D721Med (cell line): ENCODE measurements at places on chromosomes 3 and 15.

- DNase-seq: no peak
These were observed 325.4 kb upstream of the ONECUT1 start for GRCh38 chr15:53115563-53115962.

- no peak for DNase-seq
These were observed 424.5 kb downstream of the SOX2 start for GRCh38 chr3:182136008-182136910.

GRCh38 chr3:50300681-50301254 lies 1.6 kb upstream of the HYAL3 start:
- DNase-seq: no peak

DNA sequence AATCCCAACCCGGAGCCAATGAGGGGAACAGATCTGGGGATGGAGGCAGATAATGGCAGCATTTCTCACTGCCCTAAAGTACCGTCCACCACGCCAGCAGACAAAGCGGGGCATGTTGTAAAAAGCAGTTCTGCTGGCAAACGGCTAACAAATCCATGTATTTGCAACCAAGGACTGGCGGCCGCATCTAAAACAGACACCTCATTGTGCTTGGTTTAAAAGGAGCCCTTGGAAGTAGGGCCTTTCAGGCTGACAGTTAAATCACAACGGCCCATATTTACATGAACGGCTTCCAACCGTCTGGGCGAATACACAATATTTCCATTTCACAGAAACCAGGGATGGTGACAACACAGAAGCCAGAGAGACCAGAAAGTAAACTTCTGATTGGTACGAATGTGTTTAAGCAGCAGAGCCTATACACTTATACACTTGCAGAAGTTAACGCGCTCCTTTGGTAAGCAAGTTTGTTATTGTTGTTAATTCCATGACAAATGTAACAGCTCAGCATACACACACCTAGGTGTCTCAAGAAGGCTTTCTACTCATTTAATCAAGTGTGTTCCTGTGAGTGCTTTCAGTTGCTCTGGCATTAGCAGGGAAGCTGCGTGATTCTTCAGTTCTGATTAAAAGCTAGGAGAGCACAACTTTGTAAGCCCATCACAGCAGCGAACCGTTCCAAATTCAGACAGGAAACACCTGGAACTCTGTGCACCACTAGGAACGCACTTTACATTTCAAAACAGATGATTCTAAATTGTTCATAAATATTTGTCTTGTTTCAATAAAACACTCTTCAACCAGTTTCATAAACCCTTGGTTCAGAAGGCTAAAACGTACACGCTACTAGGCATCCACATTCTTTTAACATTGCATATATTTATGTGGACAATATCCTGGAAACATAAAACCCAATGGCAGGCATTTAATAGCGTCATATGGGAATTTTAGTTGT lies 112.9 kb downstream of the PDZRN3 start:
- no peak for DNase-seq

- peak; percentile 16 for DNase-seq
These were observed 394.5 kb upstream of the RARB start for GRCh38 chr3:25033407-25034029.

GRCh38 chr3:69161587-69162307 lies 39.4 kb upstream of the LMOD3 start:
- DNase-seq: no peak

- DNase-seq: no peak
These were observed 135.3 kb downstream of the PCCB start for GRCh38 chr3:136385457-136385856.

DNA sequence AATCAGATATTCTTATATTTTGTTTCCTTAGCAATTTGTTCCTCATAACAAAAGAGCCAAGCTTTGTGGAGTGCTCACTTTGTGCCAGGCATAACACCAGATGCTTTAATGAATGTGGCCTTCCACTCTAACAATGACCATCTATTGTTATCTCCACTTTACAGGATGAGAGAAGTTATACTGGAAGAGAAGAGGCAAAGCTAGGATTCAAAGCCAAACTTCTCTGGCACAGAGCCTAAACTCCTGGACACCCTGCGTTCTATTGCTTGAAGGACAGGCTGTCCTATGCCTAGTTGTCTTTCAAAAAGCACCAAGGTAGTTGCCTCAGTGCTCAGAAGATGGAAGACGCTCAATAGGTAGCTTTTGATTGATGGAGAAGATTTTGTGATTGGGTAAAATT lies 123.2 kb upstream of the FEZF2 start:
- DNase-seq: no peak

DNA sequence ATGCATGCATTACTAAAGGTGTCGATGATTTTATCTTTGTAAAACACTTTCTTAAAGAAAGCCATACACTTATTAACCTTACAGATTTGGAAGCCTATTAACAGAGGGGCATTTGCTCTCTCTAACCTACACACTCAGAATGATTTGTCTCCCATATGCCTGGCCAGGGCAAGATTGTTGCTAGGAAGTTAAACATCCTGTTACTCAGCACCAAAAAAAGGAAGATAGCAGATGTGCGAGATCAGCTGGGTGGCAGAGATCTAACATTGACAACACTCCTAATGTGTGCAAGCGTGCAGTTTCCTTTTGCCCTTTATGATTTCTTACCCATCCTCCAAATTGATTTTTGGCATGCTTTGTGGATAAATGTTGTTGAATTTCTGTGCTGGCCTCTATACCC lies 73.9 kb upstream of the TMEM108 start:
- no peak for DNase-seq

GRCh38 chr3:57048052-57048671 lies 12.3 kb upstream of the SPATA12 start:
- no peak for DNase-seq

GRCh38 chr3:107641572-107642307 lies 119.0 kb downstream of the BBX start:
- DNase-seq: no peak

DNA sequence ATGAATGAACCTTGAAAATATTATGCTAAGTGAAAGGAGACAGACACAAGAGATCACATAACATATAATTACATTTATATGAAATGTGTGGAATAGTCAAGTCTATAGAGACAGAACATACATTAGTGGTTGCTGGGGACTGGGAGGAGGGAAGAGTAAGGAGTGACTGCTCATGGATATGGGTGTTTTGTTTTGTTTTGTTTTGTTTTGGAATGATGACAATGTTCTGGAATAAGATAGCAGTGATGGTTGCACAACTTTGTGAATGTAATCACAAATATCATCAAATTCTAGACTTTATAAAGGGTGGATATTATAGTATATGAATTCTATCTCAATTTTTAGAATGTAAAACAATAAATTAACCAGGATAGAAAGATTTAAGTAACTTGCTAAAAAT lies 57.4 kb upstream of the PHLDB2 start:
- DNase-seq: no peak

GRCh38 chr15:99385865-99386264 lies 134.6 kb downstream of the LRRC28 start:
- no peak for DNase-seq

DNA sequence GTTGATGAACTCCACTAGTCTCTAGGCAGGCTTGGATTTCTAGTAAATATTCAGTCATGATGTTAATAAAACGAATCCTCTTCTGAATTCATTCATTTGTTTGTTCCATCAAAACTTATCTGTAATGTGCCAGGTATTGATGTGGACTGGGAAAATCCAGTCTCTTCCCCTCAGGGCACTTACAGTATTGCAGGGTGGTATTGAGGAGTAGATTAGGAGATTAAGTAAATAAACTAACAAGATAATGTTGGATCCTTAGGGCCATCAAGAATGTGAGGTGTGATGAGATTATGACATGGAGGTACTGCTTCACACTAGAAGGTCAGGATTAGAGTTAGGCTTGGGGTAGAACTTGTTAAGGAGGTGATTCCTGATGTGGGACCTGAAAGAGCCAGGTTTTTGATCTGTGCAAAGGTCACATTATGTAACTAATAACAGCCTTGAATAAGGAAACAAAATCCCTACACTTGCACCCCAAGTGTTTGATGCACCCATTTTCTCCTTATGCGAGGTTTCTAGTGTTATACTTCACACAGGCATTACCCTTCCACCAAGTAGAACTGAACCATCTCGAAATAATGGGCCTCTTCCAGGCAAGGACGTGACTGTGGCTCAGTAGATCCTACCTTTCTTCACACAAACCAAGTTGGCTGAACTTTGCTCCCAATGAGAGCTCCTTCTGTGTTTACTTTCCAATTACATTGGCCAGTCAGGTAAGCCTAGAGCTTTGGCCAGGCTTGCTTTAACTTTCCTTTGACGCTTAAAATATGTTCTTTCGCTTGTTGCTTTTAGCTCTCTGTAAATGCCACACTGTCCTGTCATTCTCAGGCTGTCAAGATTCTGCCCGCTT lies 16.7 kb downstream of the MCTP2 start:
- DNase-seq: no peak

DNA sequence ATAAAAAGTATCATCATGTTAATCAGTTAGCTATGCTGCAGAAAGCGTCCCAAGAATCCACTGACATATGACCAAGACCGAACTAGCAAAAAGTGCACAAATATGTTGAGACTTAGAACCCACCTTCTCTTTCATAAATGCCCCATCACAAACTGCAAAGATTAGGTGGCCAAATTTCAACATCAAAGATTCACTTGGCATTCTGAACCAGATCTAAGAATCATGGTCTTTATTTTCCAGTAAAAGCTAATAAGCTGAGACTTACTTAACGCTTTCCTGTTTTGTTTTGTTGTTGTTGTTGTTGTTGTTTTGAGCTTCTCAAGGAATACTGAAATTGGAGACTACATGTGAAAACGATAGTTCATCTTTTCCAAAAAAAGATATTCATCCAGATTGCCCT lies 62.4 kb downstream of the ZBTB20 start:
- no peak for DNase-seq

- DNase-seq: no peak
These were observed 57.9 kb downstream of the TNIK start for GRCh38 chr3:171402281-171402680.

DNA sequence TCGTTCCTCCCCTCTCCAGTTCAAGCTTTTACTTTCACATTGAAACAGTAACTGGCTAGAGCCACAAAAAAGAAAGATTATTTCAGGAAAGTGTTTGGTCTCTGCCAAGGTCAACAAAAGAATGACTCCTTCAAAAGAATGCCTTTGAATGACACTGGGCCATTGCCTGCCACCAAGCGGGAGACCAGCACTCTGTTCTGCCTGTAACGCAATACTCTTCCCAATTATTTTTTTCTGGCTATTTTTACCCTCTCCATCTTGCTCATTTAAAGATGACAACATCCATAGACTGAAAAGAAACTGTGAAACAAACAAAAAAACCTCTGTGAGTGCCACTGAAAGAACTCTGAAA lies 37.3 kb downstream of the EHHADH start:
- no peak for DNase-seq

GRCh38 chr15:44541282-44541958 lies 4.5 kb downstream of the EIF3J start:
- DNase-seq: no peak

- no peak for DNase-seq
These were observed 37.6 kb downstream of the AAGAB start for GRCh38 chr15:67216859-67217258.

GRCh38 chr3:43286841-43287499 lies 630 bp downstream of the SNRK start:
- no peak for DNase-seq

DNA sequence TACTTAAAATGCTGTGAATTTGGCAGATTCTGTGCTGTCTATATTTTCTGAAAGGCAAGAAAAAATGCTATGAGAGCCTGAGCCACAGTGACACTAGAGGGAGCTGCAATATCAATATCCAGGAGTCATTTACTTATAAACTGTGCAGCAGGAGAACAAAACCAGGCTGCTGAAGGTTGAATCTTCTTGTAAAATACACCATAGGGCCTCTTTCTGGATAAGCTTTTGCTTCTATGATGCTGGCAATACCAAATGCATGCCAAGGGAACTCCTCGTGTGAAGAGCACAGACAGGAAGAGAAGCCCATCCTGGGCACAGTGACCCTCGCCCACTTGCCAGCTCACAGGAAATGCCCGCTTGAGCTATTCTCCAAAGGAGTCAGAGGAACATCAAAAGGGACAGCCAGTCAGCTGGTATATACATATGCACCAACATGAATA lies 48.0 kb upstream of the TSPAN3 start:
- no peak for DNase-seq

GRCh38 chr3:115785782-115786181 lies 162.5 kb downstream of the GAP43 start:
- DNase-seq: no peak

- no peak for DNase-seq
These were observed 129.0 kb upstream of the SLC7A14 start for GRCh38 chr3:170714562-170715535.

DNA sequence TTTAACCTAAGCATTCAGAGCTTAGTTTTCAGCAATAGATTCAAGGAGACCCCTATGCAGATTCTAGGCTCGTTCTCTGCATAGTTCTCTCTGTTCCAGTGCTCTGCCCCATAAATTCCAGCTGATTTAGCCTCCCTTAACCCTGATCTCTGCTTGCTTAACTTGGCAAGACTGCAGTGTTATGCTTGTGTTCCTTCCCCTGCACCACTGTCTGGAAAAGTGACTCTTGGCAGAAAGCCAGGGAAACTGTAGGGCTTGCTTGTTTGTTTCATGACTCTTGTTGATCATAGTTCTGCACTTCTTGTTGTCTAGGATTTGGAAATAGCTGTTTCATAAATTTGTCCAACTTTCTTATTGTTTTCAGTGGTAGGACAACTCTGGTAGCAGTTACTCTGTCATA lies 40.1 kb downstream of the ANAPC13 start:
- no peak for DNase-seq

GRCh38 chr15:90141646-90142045 lies 39.4 kb upstream of the IDH2 start:
- no peak for DNase-seq

GRCh38 chr3:135897715-135898114 lies 67.8 kb upstream of the PPP2R3A start:
- DNase-seq: no peak

- no peak for DNase-seq
These were observed 61.3 kb downstream of the MYRIP start for GRCh38 chr3:39870706-39871105.

GRCh38 chr3:122977746-122978466 lies 49.7 kb downstream of the SEMA5B start:
- DNase-seq: no peak

- DNase-seq: no peak
These were observed 22.4 kb downstream of the HPS3 start for GRCh38 chr3:149151843-149152242.
